ENCODE measurements at places on chromosomes 16 and 17. TPM values are rescaled to one million over a fixed set of nuclear protein-coding genes. Genes with fewer than 3 reads are reported as not detected.

Gene C16orf86
- total RNA-seq, result 12.5 TPM

Gene MYOCD
- 0.81 TPM for total RNA-seq

Gene CORO1A
- 0.49 TPM for total RNA-seq

Gene SYNGR3
- total RNA-seq, result 1.9 TPM

Gene UMOD
- total RNA-seq, result not detected

Gene ZP2
- not detected for total RNA-seq

Gene RAP1GAP2
- 2.1 TPM for total RNA-seq

Gene DNAH3
- not detected for total RNA-seq

Gene ZG16B
- not detected for total RNA-seq

Gene TNFSF12
- 20.2 TPM for total RNA-seq

Gene FBXL16
- under 0.01 TPM for total RNA-seq

Gene REXO5
- 7.0 TPM for total RNA-seq

Gene TBC1D3I
- 0.73 TPM for total RNA-seq

Gene KRTAP4-1
- total RNA-seq, result not detected

Gene HS3ST2
- not detected for total RNA-seq

Gene CSH2
- not detected for total RNA-seq

Gene GJD3
- total RNA-seq, result 7.6 TPM

Gene SLC16A13
- 1.1 TPM for total RNA-seq

Gene DHRS13
- 2.9 TPM for total RNA-seq

Gene PPY
- total RNA-seq, result not detected
